MCF 10A (cell line): ENCODE measurements at places on chromosomes 3 and 15. TPM values are rescaled to one million over a fixed set of nuclear protein-coding genes. Genes with fewer than 3 reads are reported as not detected.
A peak's percentile ranks its signal among the peaks of the same experiment; 100 is the strongest.

Gene NR2F2
- total RNA-seq = 9.6 and 10.9 TPM in 2 replicates

Gene PSTPIP1
- 1.2 TPM in 2 replicates for total RNA-seq

Gene RTP4
- not detected in 2 replicates for total RNA-seq

Gene CP
- 0.37 TPM in 1 of 2 replicates, not detected in the other for total RNA-seq

DNA sequence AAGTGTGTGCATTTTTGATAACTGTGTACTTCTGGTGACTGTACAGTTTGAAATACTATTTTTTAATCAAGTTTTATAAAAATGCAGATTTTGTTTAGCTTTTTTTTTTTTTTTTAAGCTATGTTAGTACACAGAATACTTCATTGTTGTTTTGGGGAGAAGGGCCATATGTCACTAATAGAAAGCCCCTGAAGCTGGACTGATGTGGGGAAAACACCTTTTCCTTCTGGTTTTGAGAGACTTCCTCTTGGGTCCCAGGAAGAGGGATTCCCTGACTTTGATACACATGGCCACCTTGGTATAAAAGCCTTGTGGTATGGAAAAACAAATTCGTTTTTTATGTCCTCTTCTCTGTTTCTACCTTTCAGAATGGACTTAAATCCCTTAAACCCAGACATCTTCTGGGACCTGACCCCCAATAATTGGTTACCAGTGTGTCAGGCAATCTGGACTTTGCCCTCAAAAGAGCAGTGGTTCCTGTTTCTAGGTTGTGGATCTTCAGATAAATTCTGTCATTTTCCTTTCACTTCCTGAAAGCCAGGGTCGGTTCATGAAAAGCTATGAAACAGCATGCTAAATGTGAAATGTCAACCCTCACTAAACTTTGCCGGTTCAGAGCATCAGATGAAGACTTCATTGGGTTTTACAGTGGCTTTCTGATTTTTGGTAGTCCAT, 31.1 kb upstream of the BLOC1S6 start:
- H3K4me3 ChIP-seq = no peak overlapping the region
- no peak for DNase-seq
- H3K27me3 ChIP-seq = peaks cover 13% of the 10 kb centered on the region
- no peaks in the 10 kb centered on the region for H3K36me3 ChIP-seq
- H3K4me1 ChIP-seq = no peaks in the 10 kb centered on the region
- no peak overlapping the region for H3K27ac ChIP-seq

DNA sequence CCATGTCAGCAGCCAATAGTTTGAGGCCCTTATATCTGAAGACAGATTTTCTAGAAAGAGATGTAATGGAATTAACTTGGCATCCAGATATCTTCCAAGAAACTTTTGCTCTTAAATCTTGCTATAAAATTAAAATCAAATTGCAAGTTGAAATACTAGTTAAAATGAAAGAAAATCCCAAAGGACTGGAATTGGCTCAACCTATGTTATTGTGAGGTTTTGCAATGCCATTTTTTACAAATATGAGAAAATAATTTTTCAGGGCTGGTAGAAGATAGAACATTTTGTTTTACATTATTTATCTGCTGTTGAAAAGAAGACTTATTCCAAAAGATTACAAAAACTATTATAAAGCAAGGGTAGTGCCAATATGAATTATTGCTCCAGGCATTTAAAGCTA, 92.2 kb upstream of the AGTR1 start:
- no peak overlapping the region for H3K4me3 ChIP-seq
- no peak for DNase-seq
- peaks cover 40% of the 10 kb centered on the region for H3K27me3 ChIP-seq

DNA sequence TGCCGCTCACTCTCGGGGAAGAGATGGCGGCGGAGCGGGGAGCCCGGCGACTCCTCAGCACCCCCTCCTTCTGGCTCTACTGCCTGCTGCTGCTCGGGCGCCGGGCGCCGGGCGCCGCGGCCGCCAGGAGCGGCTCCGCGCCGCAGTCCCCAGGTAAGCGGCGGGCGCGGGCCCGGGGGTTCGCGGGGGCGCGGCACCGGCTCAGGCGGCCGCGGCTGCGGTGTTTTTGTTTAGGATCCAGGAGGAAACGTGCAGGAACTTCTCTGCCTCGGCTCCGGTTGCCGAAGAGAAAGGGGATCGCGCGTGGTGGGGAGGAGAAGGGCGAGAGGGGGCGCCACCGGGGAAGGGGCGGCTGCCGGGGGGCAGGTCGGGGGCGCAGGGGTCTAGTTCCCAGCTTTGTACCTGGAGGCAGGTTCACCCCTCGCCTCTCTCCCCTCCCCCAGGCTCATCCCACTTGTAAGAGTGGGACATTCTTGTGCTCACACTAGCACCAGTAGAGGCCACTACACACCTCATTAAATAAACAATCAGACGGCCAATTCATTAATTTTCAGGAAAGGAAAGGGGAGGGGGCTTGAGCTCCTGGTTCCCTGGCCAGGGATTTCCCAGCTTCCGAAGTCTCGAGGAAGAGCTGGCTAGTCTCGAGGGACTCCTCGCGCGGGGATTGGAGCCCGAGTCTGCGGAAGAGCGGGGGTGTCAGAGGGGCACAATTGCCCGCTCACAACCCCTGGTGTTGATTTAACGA, 562 bp downstream of the NEO1 start:
- peaks cover 17% of the 10 kb centered on the region for H3K27me3 ChIP-seq
- peak overlapping the region; percentile 85 for H3K4me3 ChIP-seq
- DNase-seq = peak; percentile 44
- peak overlapping the region; percentile 73 for H3K27ac ChIP-seq

GRCh38 chr3:69094467-69095205, 9.9 kb downstream of the ARL6IP5 start:
- no peak overlapping the region for H3K27ac ChIP-seq
- no peaks in the 10 kb centered on the region for H3K27me3 ChIP-seq
- H3K4me3 ChIP-seq = no peak overlapping the region
- H3K36me3 ChIP-seq = peaks cover 82% of the 10 kb centered on the region
